ENCODE measurements at places on chromosomes 1 and 21.

- no peak for DNase-seq
Observed at GRCh38 chr1:19825298-19825697, 10.2 kb upstream of the RNF186 start.

DNA sequence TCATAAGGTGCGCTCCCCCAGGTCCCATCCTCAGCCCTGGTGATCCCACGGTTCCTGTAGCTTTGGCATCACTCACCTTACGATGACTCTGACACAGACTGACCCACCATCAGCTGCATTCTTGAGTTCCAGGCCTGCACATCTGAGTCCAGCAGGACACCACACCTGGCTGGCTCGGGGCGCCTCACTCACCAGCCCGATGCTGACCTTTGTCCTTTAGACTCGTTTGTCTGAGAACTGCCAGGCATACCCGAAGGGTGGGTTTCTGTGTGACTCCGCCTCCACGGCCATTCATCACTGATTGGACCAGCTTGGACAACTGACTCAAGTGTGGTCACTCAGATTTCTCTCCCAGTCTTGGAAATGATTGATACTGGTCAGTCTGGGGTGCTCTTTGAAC lies 129.4 kb upstream of the CSF3R start:
- DNase-seq = no peak

DNA sequence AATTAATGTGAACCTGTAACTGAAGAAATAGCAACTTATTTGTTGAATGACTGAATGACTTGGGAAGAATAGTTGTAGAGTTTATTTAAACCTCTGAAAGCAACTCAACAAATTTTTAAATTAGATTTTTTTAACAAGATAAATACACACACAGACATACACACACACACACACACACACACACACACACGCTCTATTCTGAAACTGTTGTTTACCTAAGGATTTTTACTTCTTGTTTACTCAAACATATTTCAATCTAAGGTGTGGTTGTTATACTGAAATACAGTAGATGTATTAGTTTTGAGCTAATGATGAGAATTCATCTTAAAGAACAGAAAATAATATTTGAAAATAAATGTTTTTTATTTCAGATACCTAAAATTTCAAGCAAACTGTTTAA lies 11.5 kb downstream of the ACADM start:
- DNase-seq = no peak

DNA sequence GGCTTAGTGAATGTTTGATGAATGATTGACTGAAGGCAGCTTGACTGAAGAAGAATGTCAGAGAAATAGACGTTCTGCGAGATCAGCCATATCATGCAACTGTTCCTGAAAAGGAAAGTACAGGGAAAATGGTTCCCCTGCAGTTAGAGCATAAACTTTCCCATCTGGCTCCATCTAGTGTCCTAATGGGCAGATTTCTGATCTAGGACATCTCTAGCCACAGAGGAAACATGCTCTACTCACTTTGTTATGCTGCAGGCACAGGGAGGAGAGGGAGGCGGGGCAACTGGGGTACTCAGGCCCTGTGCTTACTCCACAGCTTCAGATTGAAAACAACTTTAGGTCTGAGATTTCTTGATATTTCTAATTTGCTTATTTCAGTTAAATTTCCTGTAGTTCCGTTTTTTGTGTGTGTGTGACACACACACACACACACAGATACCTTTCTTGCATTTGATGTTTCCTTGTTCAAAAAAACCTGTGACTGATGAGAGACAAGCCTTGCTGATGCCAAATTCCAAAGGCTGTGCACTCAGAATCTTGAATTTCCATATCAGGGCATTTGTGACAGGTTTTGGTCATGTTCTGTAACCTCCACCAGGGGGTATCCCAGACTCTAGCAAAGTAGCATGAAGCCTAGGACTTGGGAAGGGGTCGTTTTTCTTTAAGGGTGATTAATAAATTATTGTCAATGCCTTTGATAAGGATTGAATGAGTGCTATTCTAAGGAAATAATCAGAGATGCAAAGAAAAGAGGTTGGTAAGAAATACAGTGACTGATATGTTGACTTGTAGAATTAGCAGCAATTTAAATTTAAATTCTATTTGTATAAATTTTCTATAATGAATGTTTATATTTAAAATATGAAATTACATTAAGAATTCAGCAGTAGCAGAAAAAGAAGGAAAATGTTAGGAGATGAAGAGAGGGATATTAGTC lies 139.7 kb upstream of the BEND5 start:
- DNase-seq = no peak

DNA sequence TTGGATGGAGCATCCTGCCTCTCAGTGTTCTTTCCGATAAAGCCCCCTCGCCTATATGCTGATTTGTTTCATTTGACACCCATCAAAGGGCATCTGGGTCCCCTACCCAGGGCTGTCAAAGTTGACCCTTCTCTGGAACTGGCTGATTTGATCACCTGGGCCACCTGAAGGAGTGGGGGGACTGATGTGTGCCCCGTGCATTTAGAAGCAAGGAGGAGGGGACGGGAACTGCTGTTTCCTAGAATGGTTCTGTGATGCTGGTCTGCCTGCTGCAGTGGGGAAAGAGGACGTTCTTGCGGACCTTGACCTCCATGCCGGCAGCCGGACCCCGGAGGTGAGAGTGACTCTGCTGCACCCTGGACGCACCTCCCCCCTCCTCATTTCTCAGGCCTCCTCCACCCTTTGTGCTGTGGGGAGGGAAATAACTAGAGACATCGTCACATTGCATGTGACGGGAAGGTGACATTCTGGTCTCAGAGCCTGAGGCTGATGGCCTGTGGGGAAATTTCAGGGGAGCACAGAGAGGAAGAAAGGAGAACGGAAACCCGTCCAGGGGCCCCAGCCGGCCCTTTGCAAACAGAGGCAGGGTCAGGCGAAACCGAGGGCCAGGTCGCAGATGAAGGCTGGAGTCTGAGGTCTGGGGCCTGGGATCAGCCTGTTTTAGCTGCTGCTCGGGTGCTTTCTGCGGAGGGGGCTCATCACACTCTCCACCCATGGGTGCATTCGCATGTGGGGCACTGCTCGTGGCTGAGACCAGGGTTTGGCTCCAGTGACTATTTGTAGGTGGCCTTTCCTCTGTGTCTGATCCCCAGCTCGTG lies 25.7 kb downstream of the CRYAA start:
- no peak for DNase-seq

GRCh38 chr1:201652181-201652580 lies 113.3 kb downstream of the NAV1 start:
- DNase-seq = no peak

DNA sequence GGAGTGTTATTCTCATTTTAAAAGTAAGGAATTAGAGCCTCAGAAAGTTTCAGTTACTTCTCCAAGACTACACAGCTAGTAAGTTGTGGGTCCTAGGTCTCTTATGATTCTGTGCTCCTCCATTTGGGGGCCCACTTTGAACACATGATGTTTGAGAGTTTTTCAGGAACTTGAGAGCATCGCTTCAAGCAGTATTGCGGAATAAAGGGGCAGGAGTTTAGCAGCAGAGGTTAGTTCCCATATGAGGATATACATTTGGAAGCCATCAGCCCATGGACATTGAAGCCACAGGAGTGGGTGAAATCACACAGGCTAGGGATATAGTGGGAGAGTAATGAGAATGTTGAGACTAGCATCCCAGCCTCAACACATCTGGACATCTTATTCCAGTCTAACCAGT lies 143.2 kb downstream of the RASAL2 start:
- DNase-seq = no peak

GRCh38 chr1:41151846-41152245 lies 90.3 kb downstream of the SCMH1 start:
- no peak for DNase-seq

DNA sequence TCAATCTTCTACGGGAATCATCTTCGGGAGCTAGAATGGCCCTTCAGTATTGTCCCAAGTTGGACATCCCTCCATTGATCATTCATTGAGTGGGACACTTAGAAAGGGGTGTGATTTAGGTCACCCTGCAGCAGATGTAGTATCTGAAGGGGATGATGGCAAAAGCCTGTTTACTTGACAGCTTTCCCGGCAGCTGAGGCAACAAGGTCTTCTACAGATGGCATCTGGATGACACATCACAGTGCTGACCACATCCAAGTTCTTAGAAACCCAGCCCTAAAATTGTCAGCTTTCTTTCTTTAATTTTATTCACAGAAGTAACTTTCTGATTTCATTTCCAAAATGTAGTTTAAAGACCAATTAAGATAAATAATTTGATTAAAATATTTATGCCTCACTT lies 150.3 kb downstream of the AMY1C start:
- DNase-seq = no peak

DNA sequence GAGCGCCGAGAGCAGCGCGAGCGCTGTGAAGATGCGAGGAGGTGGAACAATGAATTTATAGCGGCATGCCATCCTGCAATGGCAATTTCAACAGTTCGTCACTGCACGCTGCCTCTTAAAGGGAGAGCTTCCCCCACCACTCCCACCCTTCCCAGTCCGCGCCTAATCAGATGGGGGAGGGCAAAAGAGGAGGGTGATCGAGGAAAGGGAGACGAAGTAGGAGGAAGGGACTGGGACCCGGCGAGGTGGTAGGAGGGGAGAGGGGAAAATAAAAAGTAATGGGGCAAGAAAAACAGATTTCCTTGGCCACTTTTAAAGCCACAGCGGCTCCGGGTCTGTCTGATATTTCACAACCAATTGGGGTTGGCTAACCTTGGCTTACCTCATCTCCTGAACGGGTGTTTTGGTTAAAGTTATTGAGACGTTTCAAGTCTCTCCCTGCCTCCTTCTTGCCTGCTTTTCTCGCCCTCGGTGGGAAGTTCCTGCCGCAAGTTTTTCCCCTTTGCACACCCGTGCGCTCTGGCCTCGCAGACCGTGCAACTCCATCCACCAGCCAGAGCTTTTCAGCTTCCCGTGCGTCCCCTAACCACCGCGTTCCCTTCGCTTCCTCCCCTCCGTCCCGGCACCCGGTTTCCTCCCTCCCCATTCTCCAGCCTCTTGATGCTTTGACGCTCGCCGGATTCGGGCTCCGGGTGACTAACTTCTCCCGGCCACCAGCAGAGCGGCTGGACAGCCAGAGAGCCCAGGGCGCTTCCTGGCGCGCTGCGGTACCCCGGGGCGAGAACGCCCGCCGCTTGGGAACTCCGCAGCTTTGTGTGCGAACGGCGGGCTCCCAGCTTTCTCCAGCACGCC lies at the start of gene ADAMTS5:
Gene ADAMTS5, minus strand, starts transcription at position 27 of the 852 bp plus-strand sequence. CDS start 697 bp downstream, outside the sequence.
- peak; percentile 27 for DNase-seq

DNA sequence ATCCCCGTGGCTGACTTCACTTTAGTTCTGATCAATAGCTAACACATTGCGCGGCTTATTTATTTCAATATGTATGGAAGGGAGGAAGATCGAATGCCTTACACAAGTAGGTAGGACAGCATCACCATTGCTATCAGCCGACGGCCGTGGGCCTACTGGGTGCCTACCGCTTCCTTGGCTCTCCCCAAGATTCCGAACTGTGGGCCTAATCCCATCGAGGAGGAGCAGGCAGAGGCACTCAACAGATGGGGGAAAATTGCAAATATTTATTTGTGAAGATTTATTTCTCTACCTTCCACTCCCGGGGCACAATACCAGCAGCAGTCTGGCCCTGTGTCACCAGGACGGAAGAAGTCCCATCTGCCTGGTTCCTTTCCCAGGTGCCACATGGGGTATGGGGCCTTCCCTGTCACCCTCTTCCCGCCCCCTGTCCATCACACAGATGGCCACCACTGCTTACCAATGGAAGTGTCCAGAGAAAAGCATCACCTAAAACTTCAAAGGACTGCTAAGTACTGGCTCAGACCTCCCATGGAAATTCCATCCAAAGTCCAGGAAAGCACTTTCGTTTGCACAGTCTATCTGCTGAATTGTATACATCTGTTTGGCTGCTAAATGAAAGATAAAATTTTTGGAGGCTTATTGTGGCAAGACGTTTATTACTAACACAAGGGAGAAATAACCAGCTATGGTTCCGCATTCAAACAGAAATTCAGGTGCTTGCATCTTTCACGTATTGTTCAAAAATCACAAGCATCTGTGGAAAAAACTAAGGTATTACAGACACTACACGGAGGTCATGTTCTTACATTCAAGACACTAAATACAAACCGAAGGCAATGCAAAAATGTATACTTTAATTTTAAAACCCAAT lies 11.8 kb downstream of the AGT start:
- no peak for DNase-seq

DNA sequence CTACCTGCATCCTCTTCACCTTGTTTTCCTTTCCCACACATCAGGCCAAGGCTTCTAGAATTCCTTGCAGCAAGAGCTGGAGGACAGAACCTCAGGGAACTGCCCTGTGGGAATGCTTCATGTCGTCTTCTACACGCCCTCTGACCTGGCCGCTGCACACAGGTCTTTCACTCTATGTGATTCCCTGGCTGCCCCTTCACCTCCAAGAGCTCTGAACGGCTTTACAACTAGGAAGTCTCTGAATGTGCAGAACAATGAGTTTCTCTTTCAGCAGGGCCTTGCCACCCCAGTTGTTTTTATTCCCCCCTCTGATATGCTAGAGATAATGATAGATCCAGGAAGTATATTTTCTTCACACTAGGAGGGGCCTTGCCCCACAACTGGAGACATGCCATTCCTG lies 142.6 kb downstream of the CLIC6 start:
- no peak for DNase-seq

GRCh38 chr1:235022341-235022980 lies 106.2 kb downstream of the TOMM20 start:
- no peak for DNase-seq

GRCh38 chr1:3742439-3743298 lies 9.6 kb upstream of the CCDC27 start:
- DNase-seq = no peak

GRCh38 chr1:238778113-238778512 lies 608.3 kb upstream of the CHRM3 start:
- no peak for DNase-seq

DNA sequence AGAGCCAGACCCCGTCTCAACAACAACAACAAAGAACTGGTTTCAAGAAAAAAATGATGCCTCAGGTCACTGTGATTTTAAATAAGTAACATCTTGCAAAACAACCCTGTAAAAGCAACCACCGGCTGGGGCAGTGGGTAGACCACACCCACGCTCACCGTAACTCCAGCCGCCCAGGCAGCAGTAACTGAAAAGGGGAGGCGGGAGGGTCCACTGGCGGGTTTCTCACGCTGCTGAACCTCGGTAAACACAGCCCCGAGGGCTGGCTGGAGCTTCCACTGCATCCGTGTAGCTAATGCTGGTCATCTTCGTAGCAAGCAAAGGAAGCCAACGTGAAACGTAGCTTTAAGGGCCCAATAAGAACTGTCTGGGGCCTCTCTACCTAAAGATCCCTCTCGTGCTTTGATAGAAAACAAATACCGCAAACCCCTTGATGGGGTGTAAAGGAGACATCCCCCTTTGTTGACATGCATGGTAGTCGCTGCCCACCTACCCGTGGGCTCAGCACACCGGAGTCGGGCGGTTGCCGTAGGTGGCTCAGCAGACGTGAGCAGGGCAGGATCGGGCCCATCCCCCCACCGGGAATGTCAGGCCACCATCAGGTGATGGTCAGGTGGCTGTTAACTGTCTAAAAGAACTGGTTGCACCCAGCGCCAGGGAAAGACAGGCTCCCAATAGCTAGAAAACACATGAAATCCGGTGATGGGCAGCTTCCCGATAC lies 4.2 kb downstream of the C1orf159 start:
- no peak for DNase-seq

DNA sequence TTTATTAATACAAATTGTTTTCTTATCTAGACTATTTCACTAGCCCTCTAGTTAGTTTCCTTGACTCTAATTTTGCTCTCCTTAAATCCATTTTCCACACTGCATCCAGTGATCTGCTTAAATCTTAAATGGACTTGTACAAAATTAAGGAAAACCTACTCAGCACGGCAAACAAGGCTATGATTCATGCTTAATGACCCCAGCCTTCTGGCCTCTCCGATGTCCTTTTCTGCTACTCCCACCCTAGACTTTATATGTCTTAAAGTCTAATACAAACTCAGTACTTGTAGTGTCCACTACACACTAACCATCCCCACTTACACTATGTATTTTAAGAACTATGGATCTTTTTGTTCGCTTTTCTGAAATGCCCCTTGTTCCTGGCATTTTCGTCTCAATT lies 2.2 kb downstream of the TMED5 start:
- DNase-seq = no peak
